Muscle of leg (tissue), 16 donors: ENCODE measurements at places on chromosomes 5 and 9. TPM values are rescaled to one million over a fixed set of nuclear protein-coding genes. Genes with fewer than 3 reads are reported as not detected.

KCNV2 gene
- not detected for total RNA-seq

EPB41L4B gene
- total RNA-seq: 6.2 TPM

ORM2 gene
- total RNA-seq: not detected

HAPLN1 gene
- total RNA-seq: 0.31 TPM

GABRA1 gene
- total RNA-seq: 0.13 TPM

PCYOX1L gene
- total RNA-seq: 6.3 TPM

SPINK6 gene
- not detected for total RNA-seq

GRCh38 chr9:111754800-111755199 is 39.9 kb downstream of the SHOC1 start:
- no peaks in the 10 kb centered on the region for H3K4me1 ChIP-seq
- H3K36me3 ChIP-seq: no peaks in the 10 kb centered on the region
- H3K4me3 ChIP-seq: no peak overlapping the region
- H3K27ac ChIP-seq: no peak overlapping the region

- H3K27ac ChIP-seq: no peak overlapping the region
- H3K4me3 ChIP-seq: no peak overlapping the region
- H3K36me3 ChIP-seq: no peaks in the 10 kb centered on the region
- DNase-seq: no peak
These were observed 3.0 kb downstream of the NADK2 start for GRCh38 chr5:36238502-36239295.

DNA sequence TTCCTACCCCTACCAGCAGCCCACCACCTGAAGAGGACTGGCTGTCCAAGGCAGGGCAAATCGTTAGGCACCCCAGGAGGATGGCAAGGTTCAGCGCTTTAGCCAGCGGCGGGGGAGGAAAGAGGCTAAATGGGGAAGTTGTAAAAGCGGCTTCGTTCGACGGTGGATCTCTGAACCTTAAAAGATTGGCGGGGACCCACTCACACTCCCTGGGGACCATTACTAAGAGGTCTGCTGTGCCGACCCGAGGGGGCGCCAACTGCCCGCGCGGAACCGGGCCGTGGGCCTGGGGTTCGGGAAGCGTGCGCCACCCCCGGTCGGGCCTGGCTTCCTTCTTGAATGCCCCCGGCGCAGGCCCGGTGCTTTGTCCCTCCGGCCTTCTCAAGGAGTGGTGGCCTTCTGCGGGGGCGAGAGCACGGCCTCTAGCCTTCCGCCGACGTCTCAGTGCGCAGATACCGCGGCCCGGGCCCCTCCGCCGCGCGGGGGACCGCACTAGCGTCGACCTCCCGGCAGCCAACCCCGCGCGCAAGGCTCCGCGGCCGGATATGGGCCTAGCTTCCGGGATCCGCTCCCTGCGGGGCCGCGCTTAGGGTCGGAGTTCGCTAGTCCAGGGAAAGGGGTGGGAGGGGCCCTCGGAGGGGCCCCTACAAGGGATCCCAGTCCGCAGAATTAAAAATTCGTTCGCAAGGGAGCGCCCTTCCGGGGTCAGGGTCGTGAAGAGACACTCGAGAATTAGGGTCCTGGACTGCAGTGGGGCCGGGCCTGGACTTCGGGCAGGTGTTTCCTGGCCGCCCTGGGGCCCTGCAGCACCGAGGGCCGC is 10.5 kb downstream of the NR2F1-AS1 start:
- no peak for DNase-seq
- no peak overlapping the region for H3K27ac ChIP-seq
- H3K27me3 ChIP-seq: peaks cover 63% of the 10 kb centered on the region
- no peaks in the 10 kb centered on the region for H3K36me3 ChIP-seq
- peak overlapping the region; percentile 23 for H3K4me3 ChIP-seq

- no peaks in the 10 kb centered on the region for H3K36me3 ChIP-seq
- H3K27me3 ChIP-seq: no peaks in the 10 kb centered on the region
- no peaks in the 10 kb centered on the region for H3K4me1 ChIP-seq
- H3K4me3 ChIP-seq: no peak overlapping the region
- peak; percentile 68 for DNase-seq
These were observed 166.4 kb downstream of the TLE1 start for GRCh38 chr9:81522716-81523551.

- DNase-seq: peak; percentile 68
- H3K4me1 ChIP-seq: no peaks in the 10 kb centered on the region
- H3K4me3 ChIP-seq: no peak overlapping the region
- peaks cover 67% of the 10 kb centered on the region for H3K27me3 ChIP-seq
These were observed 7.3 kb upstream of the BARHL1 start for GRCh38 chr9:132575005-132575609.

DNA sequence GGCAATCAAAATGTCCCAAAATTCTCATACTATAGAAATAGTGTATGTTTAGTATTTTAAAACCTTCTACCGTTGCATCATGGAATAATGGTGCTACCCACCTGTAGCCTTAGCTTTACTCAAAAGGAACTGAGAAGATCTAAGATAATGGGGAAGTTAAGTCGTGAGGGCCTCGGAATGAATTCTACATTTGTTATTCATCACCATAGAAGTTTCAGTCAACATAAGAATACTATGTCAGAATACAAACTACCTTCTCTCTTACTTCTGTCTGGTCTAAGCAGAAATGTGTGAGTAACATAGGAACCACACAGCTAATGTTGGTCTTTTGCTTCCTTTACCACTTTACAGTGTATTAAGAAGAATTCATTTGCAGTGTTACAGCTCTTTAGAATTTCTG is 43.2 kb downstream of the RFK start:
- no peaks in the 10 kb centered on the region for H3K36me3 ChIP-seq
- H3K27ac ChIP-seq: no peak overlapping the region
- no peaks in the 10 kb centered on the region for H3K4me1 ChIP-seq
- H3K27me3 ChIP-seq: no peaks in the 10 kb centered on the region
- no peak overlapping the region for H3K4me3 ChIP-seq
- no peak for DNase-seq

DNA sequence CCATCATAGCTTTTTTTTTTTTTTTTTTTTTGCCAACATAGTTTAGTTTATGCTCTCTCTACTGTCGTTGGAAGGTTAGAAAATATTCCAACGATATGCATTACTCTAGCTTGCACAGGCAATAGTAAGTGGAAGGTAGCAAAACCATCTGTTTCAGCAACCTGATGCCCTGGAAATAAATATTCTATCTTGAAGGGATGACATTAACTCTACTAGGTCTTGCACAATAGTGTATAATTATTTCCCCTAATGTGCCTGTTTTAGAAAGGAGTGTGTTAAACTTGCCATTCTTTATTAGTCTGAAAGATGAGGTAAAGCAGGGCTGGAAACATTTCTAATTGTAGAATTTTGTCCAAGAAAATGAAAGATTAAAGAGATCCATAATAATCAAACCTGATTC is 111.0 kb downstream of the PCSK5 start:
- H3K4me3 ChIP-seq: no peak overlapping the region
- DNase-seq: peak; percentile 22
- H3K27ac ChIP-seq: no peak overlapping the region

GRCh38 chr9:35948901-35949318 is 9.0 kb downstream of the OR2S2 start:
- no peak overlapping the region for H3K4me3 ChIP-seq
- DNase-seq: no peak

- no peak overlapping the region for H3K27ac ChIP-seq
- no peak for DNase-seq
- peaks cover 47% of the 10 kb centered on the region for H3K36me3 ChIP-seq
- H3K4me1 ChIP-seq: no peaks in the 10 kb centered on the region
- H3K4me3 ChIP-seq: no peak overlapping the region
- no peaks in the 10 kb centered on the region for H3K27me3 ChIP-seq
These were observed 30.4 kb downstream of the AMBP start for GRCh38 chr9:114047717-114048116.

GRCh38 chr9:136939996-136940525 is 4.5 kb downstream of the FBXW5 start:
- peaks cover 16% of the 10 kb centered on the region for H3K4me1 ChIP-seq
- H3K36me3 ChIP-seq: peaks cover 47% of the 10 kb centered on the region
- H3K27me3 ChIP-seq: no peaks in the 10 kb centered on the region
- H3K4me3 ChIP-seq: no peak overlapping the region

DNA sequence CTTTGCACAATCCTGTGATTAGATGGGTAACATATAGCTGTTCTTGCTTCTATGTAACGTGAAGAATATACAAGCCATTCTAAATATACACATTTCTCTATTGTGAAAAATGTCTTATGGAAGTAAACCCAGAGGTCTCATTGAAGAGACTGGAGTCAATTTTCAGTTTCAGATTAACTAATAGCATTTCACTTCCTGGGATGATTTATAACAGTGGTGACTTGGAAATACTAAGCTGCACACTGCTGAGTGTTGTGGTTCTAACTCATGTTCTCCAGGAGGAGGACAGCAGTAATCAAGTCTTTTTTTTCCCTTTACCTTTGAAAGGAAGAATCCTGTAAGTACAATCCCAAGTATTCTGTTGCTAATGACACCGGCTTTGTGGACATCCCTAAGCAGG is 3.3 kb downstream of the CTSL start:
- H3K36me3 ChIP-seq: peaks cover 27% of the 10 kb centered on the region
- no peak overlapping the region for H3K4me3 ChIP-seq
- peaks cover 16% of the 10 kb centered on the region for H3K4me1 ChIP-seq
- no peak for DNase-seq
